SK-N-SH (cell line): ENCODE measurements at places on chromosomes 12 and 14.

GRCh38 chr14:23831596-23831995 lies 122.0 kb upstream of the DHRS4 start:
- no peak for DNase-seq

GRCh38 chr12:6074979-6075585 lies 49.4 kb downstream of the VWF start:
- no peak for DNase-seq

- peak; percentile 88 for DNase-seq
Observed at GRCh38 chr14:70027785-70028428, 148.7 kb downstream of the SMOC1 start.

DNA sequence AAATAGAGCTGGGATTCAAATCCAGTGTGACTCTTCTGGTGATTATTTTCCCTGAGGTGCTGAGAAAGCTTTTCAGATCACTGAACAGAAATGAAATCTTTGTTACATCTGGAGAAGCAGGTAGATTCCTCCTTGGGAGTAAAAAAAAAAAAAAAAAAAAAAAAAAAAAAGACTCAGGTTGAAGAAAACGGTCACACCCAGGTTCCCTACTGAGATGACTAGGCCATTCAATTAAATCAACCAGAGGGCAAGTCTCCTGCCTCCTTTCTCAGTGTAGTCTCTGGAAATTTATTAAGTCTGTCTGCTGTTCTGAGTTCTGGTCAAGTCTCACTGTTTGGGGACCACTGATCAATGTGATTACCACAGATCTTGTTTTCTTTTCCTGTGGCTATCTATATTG lies 24.0 kb downstream of the ARG2 start:
- DNase-seq, result no peak

- DNase-seq, result peak; percentile 48
Observed at GRCh38 chr14:100532154-100532861, 54.9 kb downstream of the BEGAIN start.

GRCh38 chr14:102770147-102771123 lies 6.8 kb upstream of the TRAF3 start:
- DNase-seq, result no peak

DNA sequence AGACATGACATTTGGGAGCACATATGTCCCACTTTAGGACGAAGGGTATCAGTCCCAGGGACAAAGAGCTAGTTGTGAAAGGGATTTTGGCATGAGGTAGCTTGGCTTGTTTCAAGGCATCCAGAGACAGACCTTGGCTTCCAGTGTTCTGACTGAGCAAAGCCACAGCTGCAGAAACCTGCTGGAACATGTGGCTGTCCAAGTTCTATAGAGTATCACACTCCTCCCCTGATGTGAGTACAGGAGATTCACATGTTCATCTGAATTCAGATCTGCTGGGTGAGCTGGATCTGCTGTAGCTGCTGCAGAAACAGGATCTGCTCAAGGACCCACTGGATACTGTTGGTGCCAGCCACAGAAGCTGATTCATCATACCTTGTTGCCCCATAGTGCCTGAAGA lies 10.1 kb upstream of the C14orf39 start:
- DNase-seq, result no peak

DNA sequence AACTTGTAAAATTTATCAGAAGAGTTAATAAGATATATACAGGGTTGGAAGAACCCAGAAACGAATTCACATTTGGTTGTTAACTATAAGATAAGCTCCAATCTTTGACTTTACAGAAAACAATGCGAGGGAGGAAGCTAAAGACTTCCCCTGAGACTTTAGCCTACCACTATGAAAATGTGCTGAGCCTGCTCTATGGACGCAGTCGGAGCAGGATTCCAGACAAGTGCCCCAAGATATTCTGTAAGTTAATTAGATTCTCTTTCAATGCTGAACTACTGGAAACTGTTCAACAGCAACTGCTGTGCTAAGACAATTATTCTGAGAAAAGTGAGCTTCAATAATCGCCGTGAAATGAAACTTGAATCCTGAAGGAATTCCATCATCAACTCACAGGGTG lies 8.3 kb upstream of the LRRC10 start:
- DNase-seq, result no peak

DNA sequence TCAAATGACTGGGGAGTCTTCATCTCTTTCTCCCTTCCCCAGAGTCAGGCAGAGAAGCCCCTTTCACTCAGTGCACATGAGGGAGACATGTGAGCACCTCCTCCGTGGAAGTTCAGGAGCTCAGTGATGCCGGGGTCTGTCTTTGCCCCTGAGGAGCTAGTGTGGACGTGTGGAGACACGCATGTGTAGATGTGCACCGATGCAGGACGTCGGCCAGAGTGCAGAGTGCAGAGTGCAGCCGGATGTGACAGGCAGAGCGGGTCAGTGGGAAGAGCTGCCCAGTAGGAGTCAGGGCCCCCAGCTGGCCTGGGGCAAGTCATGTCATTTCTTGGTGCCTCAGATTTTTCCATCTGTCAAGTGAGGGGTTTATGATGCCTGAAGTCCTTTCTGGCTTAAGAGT lies 20.7 kb downstream of the TSPAN9 start:
- DNase-seq, result peak; percentile 57

DNA sequence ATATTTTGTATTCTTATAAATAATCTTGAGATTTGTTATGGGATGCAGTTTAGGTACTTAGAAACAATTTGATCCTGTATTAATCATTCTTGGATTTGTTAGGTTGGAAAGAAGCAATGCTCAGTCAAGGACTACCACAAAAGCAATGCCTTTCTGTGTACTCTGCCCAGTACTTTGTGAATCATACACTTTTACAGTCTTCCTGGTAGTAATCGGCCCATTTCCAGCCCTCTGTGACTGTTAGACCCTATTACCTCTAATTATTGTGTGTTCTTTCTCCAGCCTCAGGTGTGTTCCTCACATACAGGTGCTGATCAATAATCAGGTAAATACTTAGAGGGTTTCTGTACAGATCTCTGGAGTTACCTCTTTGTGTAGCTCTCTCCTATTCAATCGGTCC lies 609.0 kb downstream of the KCNH5 start:
- DNase-seq, result no peak
